Activated naive CD8-positive, alpha-beta T cell treated with anti-CD3 and anti-CD28 coated beads, Interleukin-2, amount 50 U/mL, for 24 hours (primary cell): ENCODE measurements at places on chromosomes 2 and 18.
A peak's percentile ranks its signal among the peaks of the same experiment; 100 is the strongest.

GRCh38 chr2:142321706-142322280, 191.0 kb upstream of the LRP1B start:
- H3K4me1 ChIP-seq, result no peaks in the 10 kb centered on the region
- no peak for DNase-seq
- H3K36me3 ChIP-seq, result no peaks in the 10 kb centered on the region
- H3K27me3 ChIP-seq, result no peaks in the 10 kb centered on the region
- no peak overlapping the region for H3K27ac ChIP-seq

- H3K27me3 ChIP-seq, result peaks cover 6% of the 10 kb centered on the region
- no peaks in the 10 kb centered on the region for H3K4me1 ChIP-seq
- H3K36me3 ChIP-seq, result peaks cover 3% of the 10 kb centered on the region
- H3K27ac ChIP-seq, result no peak overlapping the region
- no peak overlapping the region for H3K4me3 ChIP-seq
Measured at GRCh38 chr18:45083226-45083855, 402.7 kb downstream of the SETBP1 start.

- H3K4me1 ChIP-seq, result no peaks in the 10 kb centered on the region
- no peak overlapping the region for H3K4me3 ChIP-seq
Measured at GRCh38 chr2:148596018-148596417, 48.5 kb upstream of the EPC2 start.

GRCh38 chr2:110712737-110713136, 19.6 kb upstream of the ACOXL start:
- H3K27ac ChIP-seq, result no peak overlapping the region
- no peaks in the 10 kb centered on the region for H3K4me1 ChIP-seq
- H3K27me3 ChIP-seq, result peaks cover 42% of the 10 kb centered on the region
- no peak for DNase-seq
- no peaks in the 10 kb centered on the region for H3K36me3 ChIP-seq
- no peak overlapping the region for H3K4me3 ChIP-seq

- H3K27ac ChIP-seq, result no peak overlapping the region
- H3K4me3 ChIP-seq, result no peak overlapping the region
- DNase-seq, result no peak
- H3K36me3 ChIP-seq, result no peaks in the 10 kb centered on the region
- H3K4me1 ChIP-seq, result no peaks in the 10 kb centered on the region
- no peaks in the 10 kb centered on the region for H3K27me3 ChIP-seq
Measured at GRCh38 chr2:122101319-122101718, 345.9 kb downstream of the TSN start.

GRCh38 chr2:222241128-222241870, 57.5 kb downstream of the PAX3 start:
- H3K4me3 ChIP-seq, result no peak overlapping the region
- H3K27ac ChIP-seq, result no peak overlapping the region

DNA sequence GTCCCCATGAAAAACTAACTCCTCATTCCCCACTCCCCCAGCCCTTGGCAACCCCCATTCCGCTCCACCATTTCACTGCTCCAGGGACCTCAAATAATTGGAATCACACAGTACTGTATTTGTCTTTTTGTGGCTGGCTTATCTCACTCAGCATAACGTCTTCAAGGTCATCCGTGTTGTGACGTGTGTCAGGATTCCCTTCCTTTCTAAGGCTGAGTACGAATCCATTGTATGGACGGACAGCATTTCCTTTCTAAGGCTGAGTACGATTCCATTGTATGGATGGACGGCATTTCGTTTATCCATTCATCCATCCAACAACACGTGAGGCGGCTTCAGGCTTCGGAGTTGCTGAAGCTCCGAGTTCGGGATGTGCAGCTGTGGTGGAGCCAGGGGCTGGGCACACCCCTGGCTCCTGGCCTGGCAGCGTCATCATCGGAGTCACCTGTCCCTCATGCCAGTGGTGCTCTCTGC, 1.2 kb upstream of the ASB1 start:
- no peaks in the 10 kb centered on the region for H3K27me3 ChIP-seq
- peaks cover 20% of the 10 kb centered on the region for H3K36me3 ChIP-seq
- H3K27ac ChIP-seq, result no peak overlapping the region
- peaks cover 33% of the 10 kb centered on the region for H3K4me1 ChIP-seq

GRCh38 chr2:240868286-240869108, at the start of gene AGXT:
Gene AGXT, plus strand, starts transcription at chr2:240868824. Its CDS starts 42 bp downstream, at chr2:240868866.
- H3K4me3 ChIP-seq, result no peak within 1 kb of the TSS
- H3K27me3 ChIP-seq, result no peaks in the 10 kb centered on the region
- no peak for DNase-seq
- H3K36me3 ChIP-seq, result no peaks in the 10 kb centered on the region
- no peak within 1 kb of the TSS for H3K27ac ChIP-seq
- H3K4me1 ChIP-seq, result no peaks in the 10 kb centered on the region

GRCh38 chr2:237459741-237460174, 27.3 kb upstream of the MLPH start:
- no peak overlapping the region for H3K27ac ChIP-seq
- peaks cover 2% of the 10 kb centered on the region for H3K27me3 ChIP-seq
- no peak for DNase-seq
- peaks cover 22% of the 10 kb centered on the region for H3K4me1 ChIP-seq
- no peak overlapping the region for H3K4me3 ChIP-seq

GRCh38 chr2:104701411-104701911, 152.5 kb upstream of the POU3F3 start:
- H3K4me1 ChIP-seq, result no peaks in the 10 kb centered on the region
- no peaks in the 10 kb centered on the region for H3K27me3 ChIP-seq
- no peak overlapping the region for H3K4me3 ChIP-seq
- no peaks in the 10 kb centered on the region for H3K36me3 ChIP-seq
- H3K27ac ChIP-seq, result no peak overlapping the region
- no peak for DNase-seq

DNA sequence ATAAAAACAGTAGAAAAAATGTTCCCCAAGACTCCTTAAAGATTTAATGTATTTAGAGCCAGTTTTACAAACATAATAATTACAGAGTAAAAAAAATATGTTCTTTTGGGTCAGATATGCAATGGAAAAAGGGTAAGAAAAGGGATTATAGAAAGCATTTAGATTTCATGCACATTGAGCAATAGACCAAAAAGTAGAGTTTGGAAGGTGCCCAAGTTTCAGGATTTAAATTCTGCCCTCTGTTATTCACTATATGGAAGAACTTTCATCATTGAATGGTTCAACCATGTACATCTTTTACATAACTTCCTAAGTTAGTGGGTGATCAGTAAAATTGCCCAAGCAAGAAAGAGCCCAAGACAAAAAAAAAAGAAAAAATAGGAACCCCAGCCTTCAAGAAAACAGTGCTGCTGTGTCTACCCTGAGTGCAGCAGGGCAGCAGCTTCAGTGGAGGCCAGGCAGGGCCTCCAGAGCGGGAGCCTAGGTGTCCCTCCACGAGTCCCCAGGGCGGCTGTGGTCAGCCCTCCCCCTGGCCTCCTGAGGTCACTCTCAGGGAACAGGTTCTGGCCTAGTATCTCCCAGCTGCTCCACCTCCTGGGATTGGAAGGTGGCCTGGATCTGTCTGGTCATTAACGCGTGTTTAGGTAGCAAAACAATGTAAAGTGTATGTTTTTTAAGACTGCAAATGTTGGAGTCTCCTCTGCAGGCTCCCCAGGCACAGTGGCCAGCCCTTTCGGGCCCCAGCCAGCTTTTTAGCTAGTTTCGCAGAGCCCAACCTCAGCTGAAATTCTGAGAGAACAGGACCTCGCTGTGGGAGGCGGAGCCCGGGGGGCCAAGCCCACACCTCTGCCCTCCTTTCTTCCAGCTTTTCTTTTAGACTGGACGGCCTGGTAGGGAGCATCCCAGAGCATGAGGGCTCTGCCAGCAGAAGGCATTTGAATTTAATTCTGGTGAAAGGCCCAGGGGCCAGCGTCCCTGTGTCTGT, 77.3 kb downstream of the TEX51 start:
- peaks cover 15% of the 10 kb centered on the region for H3K27me3 ChIP-seq
- no peak overlapping the region for H3K27ac ChIP-seq
- H3K4me1 ChIP-seq, result peaks cover 12% of the 10 kb centered on the region
- no peak for DNase-seq
- H3K4me3 ChIP-seq, result no peak overlapping the region
- no peaks in the 10 kb centered on the region for H3K36me3 ChIP-seq

GRCh38 chr2:84849271-84849952, 31.5 kb downstream of the TRABD2A start:
- H3K4me1 ChIP-seq, result peaks cover 90% of the 10 kb centered on the region
- H3K4me3 ChIP-seq, result peak overlapping the region; percentile 51
- peaks cover 34% of the 10 kb centered on the region for H3K36me3 ChIP-seq
- H3K27me3 ChIP-seq, result no peaks in the 10 kb centered on the region
- peak overlapping the region; percentile 86 for H3K27ac ChIP-seq

GRCh38 chr2:218023636-218024035, 20.8 kb upstream of the TNS1 start:
- DNase-seq, result no peak
- no peak overlapping the region for H3K4me3 ChIP-seq
- no peaks in the 10 kb centered on the region for H3K36me3 ChIP-seq
- no peaks in the 10 kb centered on the region for H3K27me3 ChIP-seq
- H3K4me1 ChIP-seq, result no peaks in the 10 kb centered on the region
- no peak overlapping the region for H3K27ac ChIP-seq

DNA sequence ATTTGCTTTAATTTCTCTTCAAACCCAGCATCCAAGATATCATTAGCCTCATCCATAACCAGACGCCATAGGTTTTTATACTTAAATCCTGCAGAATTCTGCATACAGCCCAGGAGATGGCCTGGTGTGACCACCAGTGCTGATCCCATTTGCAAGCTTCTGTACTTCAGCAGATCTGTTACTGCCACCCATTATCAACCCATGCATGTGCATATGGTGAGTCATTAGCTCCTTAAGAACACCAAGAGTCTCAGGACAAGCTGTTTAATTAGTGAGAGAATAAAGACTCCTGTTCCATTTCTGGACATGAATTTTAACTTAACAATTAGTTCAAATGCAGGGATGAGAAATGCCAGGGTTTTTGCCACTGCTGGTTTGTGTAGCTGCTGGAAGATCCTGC, 110.7 kb upstream of the TANK start:
- no peak for DNase-seq
- H3K27ac ChIP-seq, result no peak overlapping the region

DNA sequence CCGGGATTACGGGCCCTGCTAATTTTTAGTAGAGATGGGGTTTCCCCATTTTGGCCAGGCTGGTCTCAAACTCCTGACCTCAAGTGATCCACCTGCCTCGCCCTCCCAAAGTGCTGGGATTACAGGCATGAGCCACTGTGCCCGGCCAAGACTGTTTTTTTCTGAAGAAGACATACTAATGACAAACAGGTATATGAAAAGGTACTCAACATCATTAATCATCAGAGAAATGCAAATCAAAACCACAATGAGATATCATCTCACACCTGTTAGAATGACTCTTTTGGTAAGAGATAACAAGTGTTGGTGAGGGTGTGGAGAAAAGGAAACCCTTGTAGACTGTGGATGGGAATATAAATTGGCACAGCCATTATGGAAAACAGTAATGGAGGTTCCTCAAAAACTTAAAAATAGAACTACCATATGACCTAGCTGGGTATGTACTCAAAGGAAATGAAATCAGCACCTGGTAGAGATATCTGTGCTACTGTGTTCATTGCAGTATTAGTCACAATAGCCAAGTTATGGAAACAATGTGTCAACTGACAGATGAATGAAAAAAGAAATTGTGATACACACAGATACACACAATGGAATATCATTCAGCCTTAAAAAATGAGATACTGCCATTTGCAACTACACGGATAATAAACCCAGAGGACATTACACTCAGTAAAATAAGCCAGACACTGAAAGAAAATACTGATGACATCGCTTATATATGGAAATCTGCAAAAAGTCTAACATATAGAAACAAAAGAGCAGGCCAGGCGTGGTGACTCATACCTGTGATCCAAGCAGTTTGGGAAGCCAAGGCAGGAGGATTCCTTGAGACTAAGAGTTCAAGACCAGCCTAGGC, 20.8 kb downstream of the SOS1 start:
- no peak for DNase-seq
- peak overlapping the region; percentile 89 for H3K27ac ChIP-seq
- H3K4me1 ChIP-seq, result peaks cover 50% of the 10 kb centered on the region
- peak overlapping the region; percentile 35 for H3K4me3 ChIP-seq

DNA sequence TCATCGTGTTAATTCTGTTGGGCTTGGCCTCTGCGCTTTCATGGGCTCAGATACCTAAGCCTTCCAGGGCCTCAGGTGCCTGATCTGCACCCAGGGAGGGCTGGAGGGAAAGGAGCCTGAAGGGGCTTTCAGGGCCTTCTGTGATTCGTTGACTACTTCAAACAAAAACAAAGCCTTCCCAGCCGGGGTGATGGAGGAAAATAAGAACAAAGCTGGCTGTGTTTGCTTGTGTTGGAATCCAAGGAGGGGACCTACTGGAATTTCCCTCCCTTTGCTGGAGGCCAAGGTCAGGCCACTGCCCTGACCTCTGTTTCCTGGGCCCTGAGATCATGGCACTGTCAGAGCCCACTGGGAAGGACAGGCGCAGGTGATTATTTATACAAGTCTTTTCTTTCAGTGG, 135.3 kb downstream of the KLHL29 start:
- H3K27me3 ChIP-seq, result peaks cover 3% of the 10 kb centered on the region
- no peak overlapping the region for H3K4me3 ChIP-seq
- H3K4me1 ChIP-seq, result no peaks in the 10 kb centered on the region
- H3K36me3 ChIP-seq, result no peaks in the 10 kb centered on the region
- H3K27ac ChIP-seq, result no peak overlapping the region

DNA sequence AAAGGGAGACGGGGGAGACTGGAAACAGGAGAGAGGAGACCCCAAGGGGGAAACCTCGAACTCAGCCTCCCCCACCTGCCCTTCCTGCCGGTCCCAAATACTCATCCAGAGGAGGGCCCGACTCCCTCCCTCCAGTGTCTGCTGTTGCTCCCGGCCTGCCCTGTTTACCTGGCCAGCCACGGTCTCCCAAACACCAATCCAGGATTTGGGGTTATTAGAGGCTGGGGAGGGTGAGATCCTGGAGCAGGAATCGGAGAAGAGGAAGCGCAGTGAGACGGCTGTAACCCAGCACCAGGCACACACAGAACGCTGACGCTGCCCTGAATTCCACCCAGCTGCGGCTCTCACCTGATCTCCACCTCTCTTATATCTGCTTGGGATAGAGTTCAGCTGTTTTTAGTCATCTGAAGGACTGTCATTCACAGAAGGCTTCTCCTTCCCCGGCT, 213.0 kb downstream of the TNS1 start:
- no peak overlapping the region for H3K27ac ChIP-seq
- H3K27me3 ChIP-seq, result no peaks in the 10 kb centered on the region
- peak overlapping the region; percentile 69 for H3K4me3 ChIP-seq
- H3K4me1 ChIP-seq, result peaks cover 16% of the 10 kb centered on the region
- DNase-seq, result no peak

- no peak overlapping the region for H3K4me3 ChIP-seq
- H3K4me1 ChIP-seq, result peaks cover 9% of the 10 kb centered on the region
- H3K27me3 ChIP-seq, result peaks cover 2% of the 10 kb centered on the region
- H3K36me3 ChIP-seq, result no peaks in the 10 kb centered on the region
Measured at GRCh38 chr2:149064365-149064841, 25.9 kb downstream of the LYPD6B start.

- H3K4me1 ChIP-seq, result peaks cover 68% of the 10 kb centered on the region
- H3K4me3 ChIP-seq, result peak overlapping the region; percentile 24
- peak; percentile 10 for DNase-seq
Measured at GRCh38 chr2:7670905-7671641, 753.9 kb downstream of the RNF144A start.
